ENCODE measurements at places on chromosomes 5 and 9.

DNA sequence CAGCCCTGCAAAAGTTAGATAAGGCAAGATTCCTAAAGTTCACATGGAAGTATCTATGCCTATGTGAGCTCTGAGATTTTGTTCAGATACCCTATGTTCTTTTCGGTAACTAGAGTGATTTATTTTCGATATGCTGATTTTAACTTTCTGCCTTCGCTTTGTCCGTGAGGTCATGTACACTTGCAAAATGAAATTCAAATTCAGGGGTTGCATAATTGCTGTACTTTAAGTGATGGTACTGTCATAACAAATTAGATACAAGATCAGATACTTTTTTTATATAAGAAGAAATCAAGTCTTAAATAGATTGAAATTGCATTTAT, 350 bp upstream of the ECPAS start:
- no peak for DNase-seq

- DNase-seq, result no peak
Measured at GRCh38 chr5:173331287-173331686, 3.1 kb upstream of the STC2 start.

GRCh38 chr5:75040973-75041372, 11.4 kb downstream of the GCNT4 start:
- DNase-seq, result no peak

DNA sequence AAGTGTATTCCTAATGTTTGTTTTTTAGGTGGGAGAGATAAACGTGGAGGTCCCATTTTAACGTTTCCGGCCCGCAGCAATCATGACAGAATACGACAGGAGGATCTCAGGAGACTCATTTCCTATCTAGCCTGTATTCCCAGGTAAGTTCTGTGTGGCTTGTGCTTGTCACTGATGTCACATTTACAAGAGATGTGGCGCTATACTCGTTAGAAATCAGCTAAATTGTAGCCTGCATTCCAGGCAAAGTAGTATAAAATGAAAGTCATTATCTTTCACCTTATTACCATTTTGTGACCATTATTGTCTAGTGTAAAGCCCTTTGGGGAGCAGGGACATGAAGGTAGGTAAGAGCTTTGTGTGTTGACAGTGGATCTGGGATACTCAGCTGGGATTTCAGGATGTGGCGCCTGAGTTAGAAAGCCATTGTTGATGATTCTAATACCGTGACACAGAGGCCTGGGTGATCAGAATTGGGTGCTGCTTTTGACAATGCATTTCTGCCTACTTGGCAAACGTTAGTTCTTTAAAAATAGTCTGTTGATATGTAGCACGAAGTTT, 137.2 kb downstream of the TRIO start:
- DNase-seq, result no peak

DNA sequence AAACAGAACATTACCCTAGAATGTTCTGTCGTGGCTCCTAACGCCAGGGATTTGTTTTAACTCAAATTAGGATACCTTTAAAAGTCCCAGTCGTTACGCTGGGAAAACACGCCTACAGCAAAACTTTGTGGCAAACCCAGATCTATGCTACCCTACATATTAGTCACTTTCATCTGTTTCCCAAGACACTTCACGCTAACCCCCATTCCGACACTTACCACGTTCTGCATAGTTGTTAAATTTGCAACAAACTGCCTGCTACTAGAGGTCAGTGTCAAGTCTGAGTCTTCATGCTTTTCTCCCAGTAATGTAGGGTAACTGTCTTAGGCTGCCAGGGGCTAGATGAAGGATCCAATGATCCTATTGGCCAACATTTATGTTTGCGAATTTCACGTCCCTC, 140.3 kb downstream of the RASEF start:
- DNase-seq, result no peak

DNA sequence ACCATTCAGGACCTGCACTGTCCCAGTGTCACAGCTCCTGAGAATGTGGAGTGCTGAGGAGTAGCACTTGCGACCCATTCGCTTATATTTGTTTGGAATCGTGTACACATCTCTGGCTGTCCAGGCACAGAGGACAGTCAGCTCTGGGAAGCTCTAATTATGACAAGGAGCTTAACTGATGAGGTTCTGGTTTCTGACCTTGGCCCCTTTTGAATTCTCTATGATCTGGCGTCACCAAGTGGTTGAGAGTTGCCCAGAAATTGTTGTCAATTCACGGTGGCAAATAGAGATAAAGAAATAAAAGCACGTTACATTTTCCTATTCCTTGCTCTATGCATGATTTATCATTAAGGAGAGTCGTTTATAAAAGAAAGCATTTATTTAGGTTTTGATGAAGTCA, 34.9 kb upstream of the LECT2 start:
- no peak for DNase-seq

- DNase-seq, result no peak
Measured at GRCh38 chr5:103587185-103587748, 24.7 kb upstream of the NUDT12 start.

DNA sequence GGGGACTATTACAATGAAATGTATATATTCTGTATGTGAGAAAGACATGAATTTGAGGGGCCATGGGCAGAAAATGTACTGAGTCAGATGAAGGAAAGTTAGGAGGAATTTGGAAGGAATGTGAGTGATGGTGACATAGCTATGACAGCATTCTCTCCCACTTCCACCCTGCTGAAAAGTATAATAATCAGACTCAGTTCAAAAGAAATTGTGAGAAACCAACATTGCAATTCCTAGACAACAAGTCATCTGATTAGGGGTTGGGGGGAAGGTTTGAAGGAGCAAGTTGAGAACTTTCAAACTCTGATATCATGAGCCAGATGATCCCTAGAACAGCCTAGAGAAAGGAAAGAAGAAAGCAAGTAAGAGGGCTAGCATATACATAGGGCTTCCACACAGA, 370.6 kb downstream of the DMRTA1 start:
- DNase-seq, result no peak

DNA sequence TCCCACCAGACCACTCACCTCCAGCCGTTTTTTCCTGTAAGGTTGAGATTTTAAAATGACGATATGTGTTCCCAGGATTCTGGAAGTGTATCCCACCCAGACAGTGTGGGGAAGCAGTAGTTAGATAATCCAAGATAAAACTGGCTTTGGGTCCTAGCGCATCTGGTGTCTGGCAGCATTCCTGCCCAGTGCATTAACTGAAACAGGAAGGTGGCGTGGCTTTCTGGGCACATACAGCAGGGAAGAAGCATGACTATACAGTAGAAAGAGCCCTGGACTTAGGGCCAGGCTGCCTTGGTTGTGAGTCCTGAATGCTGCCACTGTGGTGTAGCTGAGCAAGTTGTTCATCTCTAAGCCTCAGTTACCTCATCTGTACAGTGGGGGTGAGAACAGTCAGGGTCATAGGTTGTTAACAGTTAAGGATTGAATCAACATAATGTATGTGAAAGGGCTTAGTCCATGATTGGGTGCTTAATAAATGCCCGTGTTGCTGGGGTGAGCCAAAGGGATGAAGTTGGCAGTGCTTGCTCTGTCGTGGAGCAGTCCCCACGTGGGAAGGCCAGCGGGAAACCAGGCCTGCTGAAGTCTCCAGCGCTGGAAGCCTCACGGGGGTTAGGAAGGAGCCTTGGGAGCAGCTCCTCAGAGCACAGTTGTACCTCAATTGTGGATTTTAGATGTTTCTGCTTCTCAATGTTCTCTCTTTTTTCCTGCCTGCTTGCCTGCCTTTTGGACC, 18.0 kb downstream of the CLTA start:
- DNase-seq, result no peak

GRCh38 chr5:51986733-51987132, 603.5 kb downstream of the ISL1 start:
- DNase-seq, result no peak

GRCh38 chr9:117835798-117836197, 131.6 kb downstream of the TLR4 start:
- DNase-seq, result no peak

DNA sequence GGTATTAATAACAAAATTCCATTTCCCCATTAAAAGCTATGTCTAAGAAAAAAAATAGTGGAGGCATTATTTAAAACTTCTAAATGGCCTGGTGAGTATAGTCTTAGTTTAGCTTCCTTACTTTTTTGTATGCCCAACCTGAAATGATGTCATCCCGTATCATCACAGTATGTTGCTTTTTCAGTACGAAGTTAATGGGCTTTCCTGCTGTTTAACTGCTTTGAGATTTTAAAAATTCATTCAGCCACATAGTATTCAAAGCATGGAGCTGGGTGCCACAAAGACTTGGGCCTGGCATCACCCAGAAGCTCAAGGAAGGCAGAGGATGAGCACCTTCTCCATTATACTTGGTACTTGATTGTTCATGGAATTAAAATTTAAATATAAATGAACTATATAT, 7.4 kb downstream of the F2RL2 start:
- DNase-seq, result no peak
